Non-pigmented ciliary epithelial cell (primary cell): ENCODE measurements at places on chromosomes 12 and 14.

DNA sequence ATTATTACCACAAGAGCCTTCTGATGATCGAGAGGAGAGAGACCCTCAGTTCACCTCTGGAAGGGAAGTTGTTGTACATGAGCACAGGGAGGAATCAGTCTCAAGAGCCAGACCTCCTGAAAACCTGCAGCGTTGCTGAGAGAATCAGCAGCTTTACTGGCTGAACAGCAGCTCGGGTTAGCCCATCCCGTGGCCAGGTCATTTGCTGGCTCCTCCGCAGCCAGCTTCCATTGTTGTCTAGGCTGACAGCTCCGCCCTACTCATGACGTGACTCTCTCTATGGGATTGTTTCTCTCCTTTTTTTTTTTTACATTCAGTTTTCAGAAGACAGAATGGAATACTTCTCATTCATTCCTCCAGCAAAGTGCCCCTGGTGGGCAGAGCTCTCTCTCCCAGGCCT lies 69.9 kb downstream of the TGFB3 start:
- DNase-seq: no peak

DNA sequence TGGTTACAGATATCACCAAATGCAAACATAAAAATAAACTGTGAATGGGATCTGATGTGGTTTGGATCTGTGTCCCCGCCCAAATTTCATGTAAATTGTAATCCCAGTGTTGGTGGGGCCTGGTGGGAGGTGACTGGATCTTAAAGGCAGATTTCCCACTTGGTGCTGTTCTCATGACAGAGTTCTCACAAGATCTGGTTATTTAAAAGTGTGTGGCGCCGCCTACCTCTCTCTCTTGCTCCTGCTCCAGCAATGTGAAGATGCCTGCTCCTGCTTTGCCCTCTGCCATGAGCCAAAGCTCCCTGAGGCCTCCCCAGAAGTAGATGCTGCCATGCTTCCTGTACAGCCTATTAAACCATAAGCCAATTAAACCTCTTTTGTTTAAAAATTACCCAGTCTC lies 47.8 kb downstream of the SLC25A21 start:
- DNase-seq: no peak

GRCh38 chr12:123721245-123721644 lies 9.1 kb downstream of the ATP6V0A2 start:
- DNase-seq: no peak

GRCh38 chr12:38921025-38921677 lies 15.8 kb upstream of the CPNE8 start:
- DNase-seq: peak; percentile 32

GRCh38 chr12:89181271-89181920 lies 170.9 kb downstream of the DUSP6 start:
- DNase-seq: no peak

DNA sequence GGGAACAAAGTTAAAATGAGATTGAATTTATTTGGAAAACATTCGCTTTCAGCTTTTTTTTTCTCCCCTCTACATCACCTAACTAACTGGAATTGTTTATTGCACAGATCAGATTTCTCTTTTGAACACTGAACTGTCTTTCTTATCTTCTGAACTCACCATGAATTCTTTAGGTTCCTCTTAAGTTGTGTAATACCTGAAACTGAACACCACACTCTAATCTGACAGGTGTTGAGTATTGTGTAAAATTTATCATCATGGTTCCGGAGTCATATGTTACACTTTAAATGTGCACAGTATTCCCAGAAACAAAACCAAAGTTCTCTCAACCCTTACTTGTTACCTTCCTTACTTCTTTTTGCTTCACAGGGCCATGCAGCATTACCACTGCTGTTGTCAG lies 66.8 kb downstream of the TGFB3 start:
- DNase-seq: peak; percentile 9

GRCh38 chr12:80708259-80708974 lies 983 bp downstream of the MYF6 start:
- DNase-seq: no peak

- DNase-seq: no peak
Observed at GRCh38 chr12:46468160-46468559, 95.6 kb upstream of the SLC38A2 start.

DNA sequence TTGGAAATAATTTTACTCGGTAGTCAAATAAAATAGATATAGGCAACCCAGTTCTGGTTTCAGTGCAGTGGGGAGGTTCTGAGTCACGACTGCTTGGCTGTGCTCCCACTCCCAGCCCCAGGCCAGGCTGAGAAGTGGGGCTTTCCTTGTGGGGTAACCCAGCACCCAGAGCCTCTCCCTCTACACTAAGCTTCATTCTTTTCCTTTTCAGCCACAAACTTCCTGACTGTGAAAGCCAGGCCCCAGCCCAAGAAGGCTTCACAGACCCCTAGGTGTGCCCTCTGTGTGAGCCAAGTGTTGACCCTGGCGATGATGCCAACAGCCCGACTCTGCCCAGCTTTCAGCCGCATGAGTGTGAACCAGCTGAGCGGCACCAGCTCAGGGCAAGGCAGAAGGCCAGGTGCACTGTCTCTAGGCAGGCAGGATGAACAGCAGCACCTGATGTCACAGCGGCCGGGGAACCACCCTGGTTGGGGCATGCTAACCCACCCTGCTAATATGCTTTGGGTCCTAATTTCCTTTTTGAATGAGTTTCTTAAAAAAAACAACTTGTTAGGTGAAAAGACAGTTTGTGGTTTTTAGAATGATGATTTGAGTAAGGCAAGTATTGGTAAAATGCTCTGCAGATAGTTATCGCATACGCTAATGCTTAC lies 42.2 kb upstream of the ATP23 start:
- DNase-seq: no peak

- DNase-seq: no peak
Observed at GRCh38 chr12:121438905-121439304, 39.0 kb downstream of the RNF34 start.

- no peak for DNase-seq
Observed at GRCh38 chr12:106723416-106723815, 51.1 kb upstream of the RIC8B start.

DNA sequence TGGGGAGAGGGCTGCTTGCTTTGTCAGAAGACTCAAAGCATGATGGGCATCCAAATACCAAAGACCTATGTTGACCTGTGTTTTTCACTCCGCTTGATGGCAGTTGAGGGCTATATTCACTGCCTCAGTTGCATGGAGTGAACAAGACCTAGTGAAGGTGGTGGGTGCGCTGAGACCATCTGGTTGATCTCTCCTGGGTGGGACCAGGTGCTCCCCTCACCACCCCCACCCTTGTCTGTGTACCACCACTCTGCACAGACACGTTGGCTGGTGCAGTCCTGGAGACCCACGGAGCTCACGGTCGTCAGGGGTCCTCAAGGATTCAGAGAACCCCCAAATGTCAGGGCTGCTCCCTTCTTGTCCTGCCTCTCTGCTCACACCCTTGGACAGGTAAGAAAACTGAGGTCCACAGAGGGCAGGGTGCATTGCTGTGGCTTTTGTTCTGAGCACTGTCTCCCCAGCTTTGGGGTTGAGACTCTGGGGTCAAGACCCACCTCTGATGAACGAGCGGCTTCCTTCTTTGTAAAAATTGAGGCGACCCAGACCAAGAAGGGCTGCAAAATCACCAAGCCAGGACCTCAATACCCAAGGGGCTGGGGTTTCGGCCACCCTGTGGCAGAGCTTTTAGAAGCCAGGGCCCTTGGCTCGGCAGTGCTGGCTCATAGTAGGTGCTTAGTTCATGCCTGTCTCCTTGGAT lies 166.3 kb upstream of the RTL1 start:
- DNase-seq: no peak

DNA sequence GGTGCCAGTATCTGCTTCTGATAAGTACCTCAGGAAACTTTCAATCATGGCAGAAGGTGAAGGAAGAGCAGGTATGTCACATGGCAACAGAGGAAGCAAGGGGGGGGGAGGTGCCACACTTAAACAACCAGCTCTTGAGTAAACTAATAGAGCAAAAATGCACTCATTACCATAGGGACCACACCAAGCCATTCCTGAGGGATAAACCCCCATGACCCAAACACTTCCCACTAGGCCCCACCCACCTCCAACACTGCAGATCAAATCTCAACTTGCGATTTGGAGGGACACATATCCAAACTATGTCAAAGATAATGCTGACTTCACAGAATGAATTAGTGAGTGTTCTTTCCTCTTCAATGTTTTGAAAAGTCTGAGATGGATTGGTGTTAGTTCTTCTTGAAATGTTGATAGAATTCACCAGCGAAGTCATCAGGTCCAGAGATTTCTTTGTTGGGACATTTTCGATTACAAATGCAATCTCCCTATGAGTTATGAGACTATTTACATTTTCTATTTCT lies 16.6 kb downstream of the TFCP2 start:
- no peak for DNase-seq

- no peak for DNase-seq
Observed at GRCh38 chr14:58243790-58244555, 670 bp upstream of the PSMA3 start.

- DNase-seq: no peak
Observed at GRCh38 chr14:75752907-75753594, 92.0 kb downstream of the TTLL5 start.

GRCh38 chr12:76878099-76878898 lies 520 bp downstream of the CSRP2 start:
- DNase-seq: no peak

GRCh38 chr12:111757361-111758119 lies 9.2 kb upstream of the ALDH2 start:
- DNase-seq: no peak

GRCh38 chr14:67694791-67695393 lies 672 bp downstream of the RDH11 start:
- peak; percentile 87 for DNase-seq

GRCh38 chr14:68660495-68660894 lies 132.4 kb downstream of the ZFP36L1 start:
- no peak for DNase-seq

DNA sequence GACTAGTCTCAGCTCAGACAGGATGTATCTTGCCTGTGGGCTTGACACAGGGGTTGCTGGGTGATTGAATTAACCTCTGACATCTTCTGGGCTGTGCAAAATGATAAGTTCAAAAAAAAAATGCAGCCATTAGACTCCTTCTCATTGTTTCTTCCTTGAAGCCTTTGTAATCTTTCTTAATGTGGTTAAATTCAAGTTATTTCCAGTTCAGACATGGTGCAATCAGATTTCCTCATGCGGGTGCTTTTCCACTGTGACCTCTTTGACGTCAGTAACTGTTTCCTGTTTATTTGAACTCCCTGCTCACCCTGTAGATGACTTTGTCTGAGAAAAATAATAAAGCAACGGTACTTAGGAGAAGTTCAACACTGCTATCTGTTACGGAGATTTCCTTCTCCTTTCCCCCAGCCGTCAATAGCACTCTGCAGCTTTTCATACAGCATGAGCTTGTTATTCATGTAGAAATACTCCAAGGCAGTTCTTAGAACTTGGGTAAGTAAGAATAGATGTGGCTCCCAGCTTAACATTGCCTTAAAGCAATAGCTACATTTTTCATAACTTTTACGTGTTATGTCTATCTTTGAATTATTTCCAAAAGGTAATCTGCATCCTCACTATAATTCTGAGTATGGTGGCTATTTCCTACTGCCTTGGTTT lies 155.5 kb downstream of the PRKCH start:
- DNase-seq: peak; percentile 89

GRCh38 chr14:92310776-92311375 lies 12.1 kb upstream of the SLC24A4 start:
- DNase-seq: no peak

DNA sequence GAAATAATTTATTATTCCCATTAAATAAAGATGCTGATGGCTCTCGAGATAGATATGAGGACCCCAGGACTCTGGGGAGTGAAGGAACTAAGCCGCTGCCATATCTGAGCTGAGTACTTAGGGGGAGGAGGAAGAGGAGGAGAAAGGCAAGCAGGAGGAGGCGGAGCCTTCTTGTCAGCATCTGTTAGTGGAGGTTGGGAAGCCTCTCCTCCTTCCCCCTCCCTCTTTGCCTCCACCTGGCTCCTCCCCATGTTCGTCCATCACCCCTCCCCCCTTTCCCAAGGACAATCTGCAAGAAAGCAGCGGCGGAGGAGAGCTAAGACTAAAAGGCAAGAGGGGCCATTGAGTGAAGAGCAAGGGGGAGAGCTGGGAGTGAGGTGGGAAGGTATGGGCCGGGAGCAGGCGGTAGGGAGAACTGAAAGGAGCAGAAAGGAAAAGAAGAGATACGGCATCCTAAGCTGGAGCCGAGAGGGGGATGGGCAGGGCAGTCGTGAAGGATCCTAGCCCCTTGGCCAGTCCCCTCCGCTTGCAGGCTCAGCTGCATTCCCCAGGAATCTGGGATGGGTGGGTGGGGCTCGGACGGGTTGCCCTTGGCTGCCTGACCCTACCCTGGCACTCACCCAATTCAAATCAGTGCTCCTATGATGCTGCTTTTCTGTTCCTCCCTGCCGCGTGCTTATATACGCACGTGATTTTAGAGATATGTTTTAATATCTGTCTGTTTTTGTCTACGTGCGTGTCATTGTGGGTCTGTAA lies at the start of gene PFKM:
TSS of gene PFKM (plus strand) at position 287 of the 756 bp plus-strand sequence. CDS start 3,411 bp downstream, outside the sequence.
- DNase-seq: peak; percentile 75

- DNase-seq: no peak
Observed at GRCh38 chr12:57096099-57096572, 7.2 kb downstream of the NAB2 start.

- DNase-seq: no peak
Observed at GRCh38 chr14:99720941-99721791, 37.1 kb downstream of the CYP46A1 start.

GRCh38 chr14:70898111-70898745 lies 9.0 kb upstream of the PCNX1 start:
- no peak for DNase-seq

DNA sequence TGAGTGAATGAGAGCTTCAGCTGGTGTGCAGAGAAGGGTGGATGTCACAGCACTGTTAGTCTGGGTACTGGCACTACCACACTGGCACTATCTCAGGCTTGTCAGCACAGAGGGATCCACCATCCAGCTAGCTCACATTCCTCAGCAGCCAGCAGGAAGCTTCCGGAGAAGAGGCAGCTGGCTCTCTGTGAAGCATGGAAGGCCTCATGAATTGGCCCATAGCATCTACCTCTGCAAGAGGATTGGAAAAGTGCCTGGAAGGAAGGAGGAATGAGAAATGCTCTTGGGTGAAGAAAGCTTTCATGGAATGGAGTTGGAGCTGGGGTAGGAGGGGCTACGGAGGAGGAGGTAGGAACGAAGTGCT lies 9.9 kb downstream of the KRT83 start:
- no peak for DNase-seq

- DNase-seq: no peak
Observed at GRCh38 chr12:3605692-3606091, 114.7 kb downstream of the PRMT8 start.

GRCh38 chr14:65001723-65002122 lies 15.0 kb downstream of the FNTB start:
- DNase-seq: no peak
